ENCODE measurements at places on chromosomes 6 and 20.

GRCh38 chr20:1440024-1440423, 26.6 kb downstream of the NSFL1C start:
- DNase-seq, result peak; percentile 68

DNA sequence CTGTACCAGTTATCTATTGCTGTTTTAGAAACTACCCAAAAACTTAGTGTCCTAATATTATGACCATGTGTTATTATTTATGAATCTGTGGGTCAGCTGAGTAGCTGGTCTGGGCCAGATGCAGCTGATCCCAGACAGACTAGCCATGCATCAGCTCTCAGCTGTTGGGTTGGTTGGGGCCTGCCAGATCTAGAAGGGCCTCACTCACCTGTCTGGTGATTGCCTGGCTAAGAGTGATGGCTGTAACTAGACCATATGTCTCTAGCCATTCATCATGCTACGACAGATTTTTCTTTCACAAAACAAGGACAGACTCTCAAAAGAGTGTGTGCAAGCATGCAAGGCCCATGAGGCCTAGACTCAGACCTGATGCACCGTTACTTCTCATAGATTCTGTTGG, 403.2 kb downstream of the SAMD5 start:
- no peak for DNase-seq

DNA sequence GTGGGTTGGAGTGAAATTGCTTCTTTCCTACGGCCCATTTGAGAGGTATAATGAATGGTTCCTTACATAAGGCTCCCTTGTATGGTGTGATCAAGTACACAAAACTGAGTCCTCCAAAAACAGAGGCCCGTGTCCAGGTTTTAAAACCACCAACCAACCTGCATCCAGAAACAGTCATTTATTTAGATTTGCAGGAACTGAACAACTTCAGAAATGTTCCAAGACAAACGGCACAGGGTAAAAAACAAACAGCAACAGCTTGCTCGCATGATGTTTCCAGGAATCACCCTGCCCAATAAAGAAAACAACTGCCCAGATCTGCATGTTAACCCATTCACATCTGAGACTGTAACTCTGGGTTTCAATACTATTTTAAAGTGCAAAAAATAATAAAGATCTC, 40.2 kb upstream of the TRAM2 start:
- no peak for DNase-seq

GRCh38 chr6:121771937-121772720, 336.7 kb downstream of the GJA1 start:
- DNase-seq, result no peak

- DNase-seq, result no peak
These were observed 18.0 kb downstream of the HRH3 start for GRCh38 chr20:62202083-62202395.

Measured in hematopoietic multipotent progenitor cell treated with erythropoietin and hydrocortisone succinate and interleukin-3 and kit ligand, for 4 days (in vitro differentiated cells).